Colonic mucosa (tissue), 4 donors: ENCODE measurements at places on chromosomes 7 and 10. TPM values are rescaled to one million over a fixed set of nuclear protein-coding genes. Genes with fewer than 3 reads are reported as not detected.
A peak's percentile ranks its signal among the peaks of the same experiment; 100 is the strongest.

DOCK1 gene
- 46.4 TPM for total RNA-seq

DNA sequence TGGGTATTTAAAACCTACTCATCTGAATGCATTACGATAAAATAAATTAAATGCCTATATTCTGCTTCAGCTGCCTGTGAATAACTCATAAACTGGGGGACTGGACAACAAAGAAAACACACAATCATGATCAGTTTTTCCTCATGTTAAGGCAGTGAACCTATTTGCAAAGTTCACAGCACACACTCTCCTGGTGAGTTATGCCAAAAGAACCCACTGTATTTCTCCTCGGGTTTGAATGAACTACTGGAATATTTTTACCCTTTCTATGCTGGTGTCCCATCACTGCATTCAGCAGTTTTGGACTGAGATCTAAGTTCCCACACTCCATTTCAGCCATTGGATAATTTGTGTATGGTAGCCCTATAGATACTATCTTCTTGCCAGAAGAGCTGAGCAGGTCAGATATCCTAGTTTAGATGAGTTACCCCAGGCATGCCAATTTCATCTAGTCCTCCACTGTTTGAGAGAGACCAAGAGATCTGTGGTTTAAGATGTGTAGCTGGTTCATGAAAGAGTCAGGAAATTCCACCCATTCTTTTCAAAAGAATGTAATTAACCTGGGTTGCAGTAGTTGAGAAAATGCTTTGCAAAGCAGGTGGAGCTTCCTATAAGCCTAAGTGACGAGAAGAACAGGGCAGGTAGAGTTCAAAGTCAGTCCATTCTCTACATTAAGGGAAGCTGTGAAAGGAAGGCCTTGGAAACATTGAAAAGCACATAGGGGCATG is 101.7 kb downstream of the PLXDC2 start:
- H3K4me3 ChIP-seq = no peak overlapping the region
- H3K27me3 ChIP-seq = no peaks in the 10 kb centered on the region
- DNase-seq = no peak
- H3K4me1 ChIP-seq = no peaks in the 10 kb centered on the region
- no peak overlapping the region for H3K27ac ChIP-seq

SORCS1 gene
- total RNA-seq = 0.40 TPM

- no peaks in the 10 kb centered on the region for H3K27me3 ChIP-seq
- no peak overlapping the region for H3K4me3 ChIP-seq
- no peaks in the 10 kb centered on the region for H3K4me1 ChIP-seq
- no peaks in the 10 kb centered on the region for H3K36me3 ChIP-seq
- H3K27ac ChIP-seq = no peak overlapping the region
- no peak for DNase-seq
These were observed 104.7 kb downstream of the SFMBT2 start for GRCh38 chr10:7306147-7306546.

GRCh38 chr7:45236666-45237065 is 79.1 kb downstream of the RAMP3 start:
- no peak for DNase-seq
- no peak overlapping the region for H3K27ac ChIP-seq
- H3K4me3 ChIP-seq = no peak overlapping the region
- no peaks in the 10 kb centered on the region for H3K36me3 ChIP-seq
- no peaks in the 10 kb centered on the region for H3K27me3 ChIP-seq

- H3K4me1 ChIP-seq = no peaks in the 10 kb centered on the region
- no peak overlapping the region for H3K4me3 ChIP-seq
- no peak for DNase-seq
- no peaks in the 10 kb centered on the region for H3K27me3 ChIP-seq
- H3K27ac ChIP-seq = no peak overlapping the region
These were observed 346.0 kb downstream of the PHF14 start for GRCh38 chr7:11319491-11320274.

SFTPD gene
- 0.27 TPM for total RNA-seq

TRIM50 gene
- not detected for total RNA-seq

DNA sequence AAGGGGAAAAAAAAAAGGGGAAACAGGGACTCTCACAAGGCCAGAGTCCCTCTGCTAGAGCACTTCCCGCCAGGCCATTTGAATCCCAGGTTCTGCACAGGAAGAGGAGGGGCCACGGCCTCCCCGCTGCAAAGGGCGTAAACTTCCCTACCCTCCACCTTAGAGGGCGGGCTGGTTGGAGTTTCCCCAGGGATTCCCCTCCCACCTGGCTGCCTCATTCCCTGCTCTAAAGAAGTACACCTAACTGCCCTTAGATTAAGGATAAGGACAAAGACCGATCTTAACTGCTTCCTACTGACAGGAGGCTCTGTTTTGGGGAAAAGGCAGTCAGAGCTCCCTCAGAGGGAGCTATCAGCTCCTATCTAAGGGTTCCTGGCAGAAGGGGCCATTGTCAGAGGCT is 102.0 kb upstream of the ARMC3 start:
- H3K36me3 ChIP-seq = no peaks in the 10 kb centered on the region
- H3K4me1 ChIP-seq = no peaks in the 10 kb centered on the region
- no peak overlapping the region for H3K4me3 ChIP-seq
- no peak overlapping the region for H3K27ac ChIP-seq
- DNase-seq = no peak

- H3K36me3 ChIP-seq = no peaks in the 10 kb centered on the region
- no peak overlapping the region for H3K27ac ChIP-seq
- H3K27me3 ChIP-seq = no peaks in the 10 kb centered on the region
- DNase-seq = no peak
- H3K4me3 ChIP-seq = no peak overlapping the region
- H3K4me1 ChIP-seq = no peaks in the 10 kb centered on the region
These were observed 18.4 kb downstream of the RGS10 start for GRCh38 chr10:119523895-119524719.

GRCh38 chr10:110497438-110498086 is at the start of gene DUSP5:
TSS of gene DUSP5 (plus strand) at chr10:110497907. CDS start at chr10:110498122, 215 bp downstream.
- H3K4me1 ChIP-seq = peaks cover 7% of the 10 kb centered on the region
- no peaks in the 10 kb centered on the region for H3K36me3 ChIP-seq
- peaks cover 8% of the 10 kb centered on the region for H3K27me3 ChIP-seq
- peak within 1 kb of the TSS; percentile 77 for H3K27ac ChIP-seq
- H3K4me3 ChIP-seq = peak within 1 kb of the TSS; percentile 44

- DNase-seq = no peak
- H3K27ac ChIP-seq = no peak overlapping the region
- H3K4me3 ChIP-seq = no peak overlapping the region
- no peaks in the 10 kb centered on the region for H3K27me3 ChIP-seq
- no peaks in the 10 kb centered on the region for H3K4me1 ChIP-seq
- H3K36me3 ChIP-seq = no peaks in the 10 kb centered on the region
These were observed 143.5 kb upstream of the TRIM24 start for GRCh38 chr7:138316421-138317043.

DNA sequence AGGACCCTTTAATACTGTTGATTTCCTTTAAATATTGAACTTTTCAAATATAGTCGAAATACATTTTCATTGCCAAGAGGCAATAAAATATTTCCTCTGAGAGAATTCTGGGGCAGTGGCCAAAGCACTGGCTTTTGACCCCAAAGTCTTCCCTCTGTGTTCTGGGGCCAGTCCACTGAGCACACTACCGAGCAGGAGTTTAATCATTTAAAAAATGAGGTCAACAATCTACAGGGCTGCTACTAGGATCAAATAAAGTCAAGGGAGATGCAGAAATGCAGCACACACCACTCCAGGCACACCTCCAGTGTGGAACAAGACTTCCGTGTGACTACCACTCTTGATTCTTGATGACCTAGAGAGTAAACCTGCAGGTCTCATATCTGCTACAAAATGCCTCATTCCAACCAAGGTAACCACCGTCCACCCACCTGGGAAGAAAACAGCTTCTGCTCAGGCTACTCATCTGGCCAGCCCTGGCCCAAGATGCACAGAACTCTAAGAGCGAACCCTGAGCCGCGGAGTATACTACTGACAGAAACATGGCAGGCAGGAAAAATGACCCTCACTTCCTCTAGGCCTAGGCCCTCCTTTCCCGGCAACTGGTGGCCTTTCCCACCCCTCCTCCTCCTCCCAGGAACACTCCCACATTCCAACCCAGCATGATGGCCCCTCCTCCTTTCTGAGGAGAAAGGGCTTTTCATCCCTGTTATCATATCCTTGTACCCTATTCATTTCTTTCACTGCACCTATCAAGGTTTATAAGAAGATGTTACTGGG is 97.7 kb downstream of the ALOX5 start:
- no peak overlapping the region for H3K27ac ChIP-seq
- no peaks in the 10 kb centered on the region for H3K36me3 ChIP-seq
- H3K4me3 ChIP-seq = no peak overlapping the region
- DNase-seq = no peak
- no peaks in the 10 kb centered on the region for H3K4me1 ChIP-seq

GRCh38 chr7:45259966-45260646 is 102.5 kb downstream of the RAMP3 start:
- DNase-seq = peak; percentile 64
- H3K27me3 ChIP-seq = no peaks in the 10 kb centered on the region
- H3K4me3 ChIP-seq = no peak overlapping the region
- no peak overlapping the region for H3K27ac ChIP-seq
- H3K36me3 ChIP-seq = no peaks in the 10 kb centered on the region
- no peaks in the 10 kb centered on the region for H3K4me1 ChIP-seq

DNA sequence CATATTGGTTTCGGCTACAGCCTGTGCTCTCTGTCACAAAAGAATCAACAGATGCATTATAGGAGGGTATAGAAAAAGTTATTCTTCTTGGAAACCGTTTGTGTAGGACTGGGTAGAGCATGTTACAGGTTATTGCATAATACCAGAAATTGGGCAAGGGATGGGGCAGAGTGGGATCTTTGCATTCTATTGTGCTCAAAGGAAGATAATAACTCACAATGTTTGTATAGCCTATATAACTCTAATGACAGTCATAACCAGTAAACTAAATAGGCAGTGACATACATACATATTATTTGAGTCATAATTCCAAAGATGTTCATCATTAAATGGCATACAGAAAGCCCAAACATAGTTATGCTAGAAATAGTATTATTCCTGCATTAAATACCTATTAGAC is 179.7 kb downstream of the XPNPEP1 start:
- H3K4me1 ChIP-seq = no peaks in the 10 kb centered on the region
- H3K4me3 ChIP-seq = no peak overlapping the region
- DNase-seq = no peak
- no peaks in the 10 kb centered on the region for H3K27me3 ChIP-seq
- H3K27ac ChIP-seq = no peak overlapping the region

DNA sequence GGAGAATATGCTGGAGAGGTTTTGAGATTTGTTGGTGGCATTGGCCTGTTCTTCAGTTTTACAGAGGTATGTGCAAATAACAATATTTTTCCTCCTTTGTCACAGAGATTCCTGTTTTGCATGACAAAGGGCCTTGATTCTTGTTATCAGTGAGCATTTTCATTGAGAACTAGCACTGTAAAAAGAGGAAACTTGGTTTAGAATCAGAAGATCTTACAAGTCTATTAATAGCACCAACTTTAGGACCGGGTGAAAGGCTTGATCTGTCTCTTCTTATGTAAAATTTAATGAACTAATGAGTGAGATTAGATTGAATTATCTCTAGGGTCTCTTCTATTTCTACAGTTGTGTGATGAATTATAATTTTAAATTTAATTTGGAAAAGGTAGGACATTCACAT is 25.5 kb downstream of the TSPAN13 start:
- DNase-seq = no peak
- H3K27ac ChIP-seq = no peak overlapping the region
- H3K4me1 ChIP-seq = no peaks in the 10 kb centered on the region
- H3K36me3 ChIP-seq = no peaks in the 10 kb centered on the region

GDF2 gene
- not detected for total RNA-seq

- no peak overlapping the region for H3K4me3 ChIP-seq
- DNase-seq = no peak
- H3K27me3 ChIP-seq = no peaks in the 10 kb centered on the region
These were observed 175.0 kb upstream of the PLXNA4 start for GRCh38 chr7:132751244-132751647.

DNA sequence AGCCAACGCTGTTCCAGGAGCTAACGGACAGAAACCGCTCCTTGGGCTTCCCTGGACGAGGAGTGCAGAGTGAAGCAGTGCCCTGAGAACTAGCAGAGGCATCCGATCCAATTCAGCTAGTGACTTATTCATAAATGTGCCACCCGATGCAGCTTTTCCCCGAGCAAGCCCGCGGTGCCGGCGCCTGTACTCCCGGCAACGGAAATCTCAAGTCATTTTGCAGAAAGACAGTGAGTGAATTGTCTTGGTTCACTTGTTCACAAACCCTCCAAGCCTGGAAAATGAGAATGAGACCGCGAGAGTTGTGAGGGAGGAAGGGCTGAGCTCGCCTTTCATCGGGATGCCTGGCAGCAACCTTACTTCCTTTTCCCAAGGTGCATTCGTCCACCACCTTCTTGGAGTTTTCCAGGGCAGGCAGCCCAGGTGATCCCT is 87.5 kb downstream of the COBL start:
- H3K27me3 ChIP-seq = no peaks in the 10 kb centered on the region
- H3K27ac ChIP-seq = no peak overlapping the region
- no peaks in the 10 kb centered on the region for H3K36me3 ChIP-seq
- H3K4me3 ChIP-seq = no peak overlapping the region
- DNase-seq = no peak

GRCh38 chr10:69446650-69447151 is 4.6 kb upstream of the TSPAN15 start:
- DNase-seq = peak; percentile 56
- no peaks in the 10 kb centered on the region for H3K27me3 ChIP-seq
- peaks cover 8% of the 10 kb centered on the region for H3K4me1 ChIP-seq
- peak overlapping the region; percentile 38 for H3K27ac ChIP-seq
- H3K4me3 ChIP-seq = no peak overlapping the region
- H3K36me3 ChIP-seq = no peaks in the 10 kb centered on the region

DNA sequence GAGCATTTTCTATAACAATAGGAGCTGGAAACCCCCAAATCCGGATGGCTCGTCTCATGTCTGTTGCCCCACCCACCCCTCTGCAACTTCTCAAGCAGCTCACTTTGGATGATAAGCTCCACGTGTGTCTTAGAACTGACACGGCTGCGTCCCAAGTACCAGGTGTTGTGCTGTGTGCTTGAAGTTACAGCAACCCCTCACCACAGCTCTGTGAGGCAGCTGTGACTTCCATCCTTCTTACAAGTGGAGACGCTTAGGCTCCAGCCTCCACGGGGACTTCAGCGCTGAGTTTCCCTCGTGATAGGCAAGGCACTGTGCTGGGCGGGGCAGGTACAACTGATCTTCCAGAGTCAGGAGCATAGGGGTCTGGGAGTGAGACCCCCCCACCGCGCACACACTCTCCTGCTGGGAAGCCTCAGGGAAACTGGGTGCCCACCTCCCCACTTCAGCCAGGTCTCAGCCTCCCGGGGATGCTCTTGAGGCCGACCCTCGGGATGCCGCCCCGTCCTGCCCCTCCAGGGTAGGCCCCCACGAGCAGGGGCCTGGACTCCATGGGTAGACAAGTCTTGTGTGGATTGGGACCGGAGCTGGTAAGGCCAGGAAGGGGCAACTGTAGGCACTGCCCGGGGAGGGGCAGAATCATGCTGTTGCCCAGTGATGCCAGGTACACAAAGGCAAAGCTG is 31.4 kb downstream of the EN2 start:
- H3K4me1 ChIP-seq = no peaks in the 10 kb centered on the region
- H3K36me3 ChIP-seq = no peaks in the 10 kb centered on the region
- no peak overlapping the region for H3K4me3 ChIP-seq
- H3K27ac ChIP-seq = no peak overlapping the region

NANOS1 gene
- total RNA-seq = 0.30 TPM
